SK-N-SH (cell line): ENCODE measurements at places on chromosomes 3 and 15. TPM values are rescaled to one million over a fixed set of nuclear protein-coding genes. Genes with fewer than 3 reads are reported as not detected.

DNA sequence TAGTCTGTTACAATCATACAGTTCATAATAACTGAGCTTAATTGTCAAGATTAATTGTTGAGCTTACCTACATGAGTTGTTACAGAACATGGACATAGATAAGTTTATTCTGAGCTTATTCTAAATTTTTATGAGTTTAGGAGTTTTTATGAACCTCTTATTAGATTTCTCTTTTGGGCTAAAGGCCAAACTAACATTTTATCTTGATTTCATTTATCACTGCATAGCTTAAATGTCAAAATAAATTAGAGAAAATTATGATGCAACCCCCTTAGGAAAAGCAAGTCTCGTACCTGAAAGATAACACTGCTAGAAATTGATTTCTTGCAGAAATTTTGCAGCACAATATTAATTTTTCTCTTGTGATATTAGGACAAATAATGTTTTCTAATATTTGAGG is 54.5 kb downstream of the CNTN6 start:
- no peak for DNase-seq
- no peaks in the 10 kb centered on the region for H3K27me3 ChIP-seq
- H3K4me3 ChIP-seq, result no peak overlapping the region
- H3K27ac ChIP-seq, result no peak overlapping the region; the same call in 1 of the 2 replicates
- H3K4me1 ChIP-seq, result peaks cover 4% of the 10 kb centered on the region
- H3K36me3 ChIP-seq, result no peaks in the 10 kb centered on the region

DNA sequence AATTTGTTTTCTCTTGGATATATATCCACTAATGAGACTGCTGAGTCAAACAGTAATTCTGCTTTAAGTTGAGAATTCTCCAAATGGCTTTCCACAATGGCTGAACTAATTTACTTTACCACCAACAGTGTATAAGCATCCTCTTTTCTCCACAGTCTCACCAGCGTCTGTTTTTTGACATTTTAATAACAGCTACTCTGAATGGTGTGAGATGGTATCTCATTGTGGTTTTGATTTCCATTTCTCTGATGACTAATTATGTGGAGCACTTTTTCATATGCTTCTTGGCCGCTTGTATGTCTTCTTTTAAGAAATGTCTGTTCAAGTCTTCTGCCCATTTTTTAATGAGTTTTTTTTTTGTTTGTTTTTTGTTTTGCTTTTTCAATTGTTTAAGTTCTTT is 206.2 kb downstream of the CTNNB1 start:
- H3K27ac ChIP-seq, result no peak overlapping the region
- H3K4me1 ChIP-seq, result no peaks in the 10 kb centered on the region
- no peaks in the 10 kb centered on the region for H3K36me3 ChIP-seq

GRCh38 chr3:9149566-9149965 is 99.9 kb downstream of the SRGAP3 start:
- DNase-seq, result no peak
- H3K36me3 ChIP-seq, result no peaks in the 10 kb centered on the region
- H3K4me3 ChIP-seq, result no peak overlapping the region
- no peaks in the 10 kb centered on the region for H3K4me1 ChIP-seq
- H3K27me3 ChIP-seq, result no peaks in the 10 kb centered on the region

GRCh38 chr3:185059766-185060165 is 93.1 kb downstream of the C3orf70 start:
- H3K36me3 ChIP-seq, result peaks cover 9% of the 10 kb centered on the region
- no peaks in the 10 kb centered on the region for H3K27me3 ChIP-seq
- H3K4me1 ChIP-seq, result no peaks in the 10 kb centered on the region

DNA sequence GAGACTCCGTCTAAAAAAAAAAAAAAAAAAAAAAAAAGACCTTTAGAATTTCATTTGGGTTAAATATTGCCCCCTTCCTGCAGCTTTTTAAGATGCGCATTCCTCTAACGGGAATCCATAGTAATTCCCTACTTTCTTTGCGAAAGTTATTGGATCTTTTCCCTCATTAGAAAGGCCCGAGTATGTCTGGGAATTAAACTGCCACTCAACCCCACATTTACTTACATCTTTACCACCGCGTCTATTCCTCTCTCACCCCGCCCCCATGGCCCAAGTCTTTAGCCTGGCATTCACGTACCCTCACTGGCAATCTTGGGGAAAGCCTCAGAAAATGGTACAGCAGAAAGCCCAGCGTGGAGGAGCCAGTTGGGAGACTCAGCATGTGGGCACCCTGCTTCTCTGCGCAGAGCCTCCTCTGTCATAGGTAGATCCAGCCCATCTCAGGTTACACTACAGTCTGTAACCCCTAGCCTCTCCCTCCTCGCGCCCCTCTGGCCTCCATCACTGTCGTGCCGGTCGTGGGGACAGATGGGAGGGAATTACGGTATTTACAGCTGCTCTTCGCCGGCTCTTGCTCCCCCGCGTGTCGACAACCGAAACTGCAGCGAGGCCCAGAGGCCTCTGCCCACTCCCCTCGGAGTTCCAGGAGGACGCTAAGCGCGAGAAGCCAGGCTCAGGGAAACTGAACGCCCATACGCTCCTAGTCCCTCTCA is 6.4 kb upstream of the ANKDD1A start:
- no peak overlapping the region for H3K4me3 ChIP-seq
- H3K27me3 ChIP-seq, result no peaks in the 10 kb centered on the region
- no peaks in the 10 kb centered on the region for H3K36me3 ChIP-seq
- DNase-seq, result peak; percentile 48
- no peak overlapping the region for H3K27ac ChIP-seq
- H3K4me1 ChIP-seq, result no peaks in the 10 kb centered on the region

DNA sequence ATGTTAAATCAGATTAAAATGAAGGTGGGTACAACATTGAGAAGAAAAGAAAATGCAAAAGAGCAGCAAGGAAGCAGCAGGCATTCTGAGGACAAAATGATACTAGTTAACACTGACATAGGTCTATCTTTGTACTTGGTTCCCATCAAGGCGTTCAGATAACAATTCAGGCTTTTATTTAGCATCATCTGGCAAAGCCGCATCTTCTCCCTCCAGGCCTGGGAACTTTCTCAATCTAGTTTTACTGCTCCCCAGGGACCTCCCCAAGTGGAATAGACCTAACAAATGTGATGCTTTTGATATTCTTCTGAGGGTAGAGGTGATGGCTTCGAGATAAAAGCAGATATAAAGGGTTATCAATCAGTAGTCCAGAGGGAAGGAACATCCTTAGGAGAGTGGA is 130.6 kb downstream of the C3orf38 start:
- H3K36me3 ChIP-seq, result no peaks in the 10 kb centered on the region
- no peak overlapping the region for H3K4me3 ChIP-seq
- peaks cover 21% of the 10 kb centered on the region; the same call in 1 of the 2 replicates for H3K27me3 ChIP-seq
- no peak for DNase-seq
- H3K27ac ChIP-seq, result no peak overlapping the region
- no peaks in the 10 kb centered on the region for H3K4me1 ChIP-seq

- H3K4me3 ChIP-seq, result no peak overlapping the region
- no peak for DNase-seq
- no peaks in the 10 kb centered on the region for H3K36me3 ChIP-seq
- peaks cover 2% of the 10 kb centered on the region; the same call in 1 of the 2 replicates for H3K4me1 ChIP-seq
- no peaks in the 10 kb centered on the region for H3K27me3 ChIP-seq
- no peak overlapping the region for H3K27ac ChIP-seq
Measured at GRCh38 chr15:85354461-85354860, 25.9 kb upstream of the AKAP13 start.

GRCh38 chr3:10619989-10620832 is 114.8 kb upstream of the ATP2B2 start:
- no peaks in the 10 kb centered on the region for H3K27me3 ChIP-seq
- peaks cover 9% of the 10 kb centered on the region; the same call in 1 of the 2 replicates for H3K4me1 ChIP-seq
- H3K4me3 ChIP-seq, result no peak overlapping the region

- peak; percentile 55 for DNase-seq
- no peak overlapping the region for H3K4me3 ChIP-seq
- no peaks in the 10 kb centered on the region for H3K27me3 ChIP-seq
- H3K27ac ChIP-seq, result peak overlapping the region; percentile 18; the same call in 1 of the 2 replicates
- no peaks in the 10 kb centered on the region for H3K4me1 ChIP-seq
- H3K36me3 ChIP-seq, result no peaks in the 10 kb centered on the region
Measured at GRCh38 chr3:54870423-54870822, 57.4 kb downstream of the LRTM1 start.

- H3K27me3 ChIP-seq, result no peaks in the 10 kb centered on the region
- H3K36me3 ChIP-seq, result no peaks in the 10 kb centered on the region
- H3K27ac ChIP-seq, result no peak overlapping the region
- no peak for DNase-seq
- H3K4me1 ChIP-seq, result no peaks in the 10 kb centered on the region
- H3K4me3 ChIP-seq, result no peak overlapping the region; the same call in 1 of the 2 replicates
Measured at GRCh38 chr3:185977679-185978040, 39.8 kb upstream of the TRA2B start.

DNA sequence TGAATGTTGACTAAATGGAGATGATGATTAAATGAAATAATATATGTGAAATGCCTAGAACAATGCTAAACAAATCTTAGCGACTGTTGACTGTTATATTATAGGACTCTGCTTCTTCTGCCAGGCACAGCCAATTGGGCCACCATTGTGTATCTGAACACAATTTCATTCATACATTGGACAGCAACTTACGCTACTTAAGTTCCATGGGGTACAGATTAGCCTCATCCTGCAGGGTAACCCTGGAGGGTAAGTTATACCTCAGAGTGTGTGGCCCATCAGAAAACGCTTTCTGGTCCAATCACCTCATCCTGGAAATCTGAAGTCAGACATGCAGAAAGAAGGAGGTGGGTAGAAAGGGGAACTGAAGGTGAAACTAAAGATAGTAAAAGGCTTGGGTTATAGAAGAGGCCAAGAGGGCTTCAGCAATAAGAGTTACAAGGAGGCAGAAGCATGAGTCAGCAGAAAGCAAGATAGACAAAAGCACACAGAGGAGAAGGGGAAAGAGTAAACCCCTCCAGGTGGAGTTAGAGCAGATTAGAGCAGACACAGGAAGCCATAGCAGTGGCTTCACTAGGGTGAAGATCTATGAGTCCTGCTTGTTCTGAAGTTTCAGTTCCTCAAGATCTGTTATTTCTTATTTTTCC is 119.3 kb upstream of the SLC24A5 start:
- DNase-seq, result no peak
- no peaks in the 10 kb centered on the region for H3K27me3 ChIP-seq
- H3K36me3 ChIP-seq, result no peaks in the 10 kb centered on the region
- no peaks in the 10 kb centered on the region for H3K4me1 ChIP-seq

Gene OTOL1
- not detected in 2 replicates for polyA plus RNA-seq

Gene ESYT3
- 0.24 and 0.33 TPM in 2 replicates for polyA plus RNA-seq

Gene GOLGA8S
- polyA plus RNA-seq, result 0.02 TPM in 2 replicates

Gene FMN1
- polyA plus RNA-seq, result 9.1 and 10.5 TPM in 2 replicates

Gene DUOXA2
- not detected in 2 replicates for polyA plus RNA-seq

Gene TSPAN3
- 409 and 600 TPM in 2 replicates for polyA plus RNA-seq

Gene CHRFAM7A
- 0.41 and 0.53 TPM in 2 replicates for polyA plus RNA-seq
